Stimulated activated CD8-positive, alpha-beta memory T cell treated with anti-CD3 and anti-CD28 coated beads, Interleukin-7, amount 100 ng/mL, for 1 hour (primary cell): ENCODE measurements at places on chromosomes 4 and X.

- DNase-seq: no peak
Measured at GRCh38 chrX:789096-789495, 158.5 kb downstream of the SHOX start.

- no peak for DNase-seq
Measured at GRCh38 chr4:70747874-70748273, 26.1 kb downstream of the RUFY3 start.

GRCh38 chr4:10115271-10115796 lies 1.3 kb downstream of the WDR1 start:
- DNase-seq: no peak

DNA sequence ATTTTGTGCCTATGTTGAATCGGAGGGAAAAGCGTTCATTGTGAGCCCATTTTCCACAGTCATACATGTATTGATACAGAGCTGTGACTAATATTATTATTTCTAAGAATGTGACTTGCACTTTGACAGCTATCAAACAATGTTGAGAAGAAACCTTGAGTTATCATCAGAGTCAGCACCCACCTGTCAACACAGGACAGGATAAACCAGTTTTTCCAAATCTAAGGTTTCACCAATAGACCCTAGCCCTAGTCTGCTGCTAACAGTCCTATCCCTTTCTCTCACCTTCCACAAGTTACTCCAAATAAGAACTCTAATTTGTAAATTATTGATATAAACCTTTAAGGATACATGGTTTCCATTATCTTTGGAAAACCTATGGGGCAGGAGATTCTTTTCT lies 47.7 kb upstream of the DHX15 start:
- no peak for DNase-seq
